ENCODE measurements at places on chromosomes 3 and 15.

DNA sequence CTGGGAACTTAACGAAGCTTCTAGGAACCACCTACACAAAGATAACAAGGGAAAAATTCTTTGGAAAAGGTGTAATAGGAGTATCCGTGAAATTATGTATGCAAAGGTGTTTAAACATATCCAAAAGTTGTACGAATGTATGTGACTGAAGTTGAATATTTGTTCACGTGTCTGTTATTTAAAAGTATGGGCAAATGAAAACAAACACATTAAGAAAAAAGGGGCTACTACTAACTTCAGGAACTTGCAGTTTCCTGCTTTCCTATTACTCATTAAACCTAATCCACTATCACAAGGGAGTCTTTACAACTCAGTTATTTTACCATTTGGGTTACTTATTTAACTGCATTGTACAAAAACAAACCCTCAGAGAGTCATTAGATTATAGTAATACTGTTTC is 33.9 kb upstream of the GRAMD1C start:
- no peak for DNase-seq

GRCh38 chr3:61524933-61525332 is 36.4 kb upstream of the PTPRG start:
- no peak for DNase-seq

- DNase-seq = no peak
These were observed 194.1 kb downstream of the KCNH8 start for GRCh38 chr3:19342389-19342788.

GRCh38 chr15:69480932-69481331 is 28.3 kb downstream of the RPLP1 start:
- DNase-seq = no peak

GRCh38 chr15:98438326-98438725 is 210.0 kb upstream of the IGF1R start:
- no peak for DNase-seq

All from NCI-H1048 (cell line).